ENCODE measurements at places on chromosomes 11 and 22. TPM values are rescaled to one million over a fixed set of nuclear protein-coding genes. Genes with fewer than 3 reads are reported as not detected.

The SHISAL1 gene
- 1.6 TPM for total RNA-seq

The TRABD gene
- 91.4 TPM for total RNA-seq

DNA sequence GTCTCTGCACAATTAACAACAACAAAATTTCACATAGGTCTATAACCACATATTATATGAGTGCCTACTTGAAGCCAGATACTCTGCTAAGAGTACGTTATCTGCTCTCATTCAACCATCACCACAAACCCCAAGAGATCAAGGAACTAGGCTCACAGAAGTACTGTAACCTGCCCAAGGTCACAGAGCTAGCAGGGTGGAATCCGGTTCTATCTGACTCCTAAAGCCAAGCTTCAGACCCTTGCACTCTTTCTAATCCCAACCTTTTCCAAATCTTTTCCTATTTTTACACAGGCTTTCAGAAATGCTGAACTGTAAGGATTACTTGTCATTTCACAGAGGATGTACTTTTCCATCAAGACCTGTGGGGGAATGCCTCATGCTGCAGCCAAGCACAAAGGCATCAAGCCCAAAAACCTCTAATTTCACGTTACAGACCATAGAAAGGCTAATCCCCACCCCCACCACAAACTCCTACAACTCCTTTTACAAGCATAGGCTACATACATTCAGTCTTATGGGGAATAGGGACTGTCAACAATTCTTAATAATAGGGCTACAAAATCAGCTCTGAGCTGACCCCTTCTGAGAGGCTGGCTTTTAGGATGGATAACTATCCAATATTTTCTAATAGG lies 927 bp downstream of the PRCP start:
- no peak for DNase-seq

The OR8A1 gene
- not detected for total RNA-seq
